Frontal cortex (tissue), 4 donors: ENCODE measurements at places on chromosomes 2 and 18.

GRCh38 chr2:5926871-5927512, 234.8 kb downstream of the SOX11 start:
- no peak for DNase-seq

- no peak for DNase-seq
Observed at GRCh38 chr2:20150806-20151571, 73.9 kb downstream of the SDC1 start.

GRCh38 chr18:37920865-37921264, 355.3 kb upstream of the CELF4 start:
- no peak for DNase-seq

DNA sequence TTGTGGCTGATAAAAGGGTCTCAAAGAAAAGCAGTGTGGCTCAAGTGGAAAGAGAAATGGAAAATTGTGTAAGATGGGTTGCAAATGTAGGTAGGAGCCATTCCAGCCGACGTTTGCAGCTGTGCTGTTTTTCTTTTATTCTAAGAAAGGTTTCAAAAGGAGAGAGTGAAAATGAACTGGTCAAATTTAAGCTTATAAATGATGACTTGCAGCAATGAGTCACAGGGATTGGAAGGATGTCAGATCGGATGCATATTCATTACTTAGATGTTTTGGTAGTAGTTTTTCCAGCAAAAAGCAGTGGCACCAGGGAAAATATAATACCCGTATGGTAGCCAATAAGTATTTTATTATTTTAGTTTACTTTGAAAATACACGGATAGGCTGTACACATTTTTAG, 79.1 kb downstream of the LRRTM4 start:
- no peak for DNase-seq

- DNase-seq: no peak
Observed at GRCh38 chr2:42378415-42378814, 17.4 kb upstream of the COX7A2L start.

DNA sequence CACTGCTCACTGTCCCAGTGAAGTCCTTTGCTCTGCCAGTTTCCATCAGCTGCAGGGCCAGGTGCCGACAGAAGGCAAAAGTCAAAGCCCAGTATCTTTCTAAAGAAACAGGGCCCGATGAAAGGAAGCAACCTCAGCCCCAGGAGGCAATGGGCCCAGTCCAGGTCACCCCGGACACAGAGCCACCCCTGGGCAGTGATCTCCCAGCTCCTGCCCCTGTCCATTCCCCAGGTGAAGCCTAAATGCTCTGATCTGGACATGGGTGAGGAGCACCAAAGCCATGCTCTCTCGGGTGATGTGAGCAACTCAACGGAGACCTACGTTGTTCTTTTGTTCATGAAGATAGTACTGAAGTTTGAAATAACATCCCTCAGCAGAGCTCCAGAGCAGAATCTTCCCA, 61.6 kb downstream of the HDAC4 start:
- DNase-seq: no peak

GRCh38 chr2:10256515-10257031, 46.1 kb upstream of the HPCAL1 start:
- DNase-seq: no peak

DNA sequence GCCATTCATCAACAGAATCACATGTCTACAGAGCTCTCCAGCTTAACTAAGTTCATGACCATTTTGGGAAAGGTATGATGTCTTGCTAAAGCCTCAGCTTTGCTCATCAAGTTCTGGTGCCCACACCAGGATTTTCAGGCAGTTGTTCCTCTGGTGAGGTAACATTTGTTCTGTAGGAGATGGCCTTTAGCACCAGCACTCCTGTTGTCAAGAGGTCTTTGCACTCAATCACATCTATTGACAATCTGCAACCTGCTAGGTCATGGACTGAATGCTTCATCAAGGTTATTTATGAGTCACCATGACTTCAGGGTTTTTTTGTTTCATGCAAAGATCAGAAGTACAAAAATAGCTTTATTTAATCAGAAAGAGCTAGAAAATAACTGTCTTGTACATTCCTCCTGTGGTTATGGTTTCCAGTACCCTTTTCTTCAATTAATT, 36.6 kb upstream of the VIT start:
- DNase-seq: no peak

DNA sequence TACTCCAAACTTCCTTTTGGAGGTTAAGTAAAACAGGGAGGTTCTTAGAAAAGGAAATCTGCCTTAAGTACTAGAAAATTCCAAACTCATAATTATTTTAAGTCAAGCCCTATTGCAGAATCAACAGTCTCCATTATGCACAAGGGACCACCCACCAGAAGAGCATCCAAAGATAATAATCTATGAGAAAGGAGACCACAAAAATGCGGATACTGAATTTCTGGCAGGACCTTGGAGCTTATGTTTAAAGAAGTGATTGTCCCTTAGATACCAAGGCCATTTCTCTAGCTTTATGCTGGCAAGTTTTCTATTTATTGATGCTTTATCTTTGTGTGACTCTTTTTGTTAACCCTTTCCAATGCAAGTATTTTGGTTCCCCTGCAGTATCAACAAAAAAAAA, 404.0 kb upstream of the MMADHC start:
- DNase-seq: no peak

GRCh38 chr2:210445116-210445707, 31.3 kb downstream of the LANCL1 start:
- DNase-seq: no peak

DNA sequence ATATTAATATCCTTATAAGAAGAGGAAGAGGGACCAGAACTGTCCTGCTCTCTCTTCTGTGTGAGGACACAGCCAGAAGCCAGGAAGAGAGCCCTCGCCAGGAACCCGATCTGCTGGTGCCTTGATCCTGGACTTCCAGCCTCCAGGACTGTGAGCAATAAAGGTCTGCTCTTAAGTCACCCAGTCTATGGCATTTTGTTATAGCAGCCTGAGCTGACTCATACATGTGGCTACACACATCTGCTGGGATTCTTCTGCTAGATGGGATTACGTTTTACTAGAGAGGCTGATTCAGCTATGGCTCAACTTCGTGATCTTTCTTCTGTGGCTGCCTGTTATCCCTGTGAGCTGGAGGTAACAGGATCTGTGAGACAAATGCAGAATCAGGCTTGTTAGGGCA, 29.6 kb downstream of the ARL4C start:
- no peak for DNase-seq

DNA sequence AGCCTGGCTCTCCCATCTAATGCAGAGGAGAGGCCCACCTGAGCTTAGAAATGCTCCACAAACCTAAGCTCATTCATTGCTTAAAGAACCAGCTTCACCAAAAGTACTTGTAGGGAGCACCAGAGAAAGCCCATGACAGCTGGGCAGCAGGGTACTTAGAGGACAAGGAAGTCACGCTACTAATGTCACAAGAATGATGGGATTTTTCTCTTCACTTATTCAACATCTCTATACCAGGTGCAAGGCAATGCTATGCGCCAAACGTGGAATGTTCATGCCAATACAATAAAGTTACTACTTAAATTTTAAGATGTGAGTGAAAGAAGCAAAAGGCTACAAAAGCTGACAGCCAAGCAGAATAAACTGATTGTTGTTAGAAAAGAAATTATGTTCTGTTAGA, 36.0 kb downstream of the LONRF2 start:
- DNase-seq: no peak

GRCh38 chr2:241909769-241910168, 40.2 kb downstream of the RTP5 start:
- no peak for DNase-seq

- no peak for DNase-seq
Observed at GRCh38 chr2:58137856-58138255, 91.2 kb downstream of the VRK2 start.

DNA sequence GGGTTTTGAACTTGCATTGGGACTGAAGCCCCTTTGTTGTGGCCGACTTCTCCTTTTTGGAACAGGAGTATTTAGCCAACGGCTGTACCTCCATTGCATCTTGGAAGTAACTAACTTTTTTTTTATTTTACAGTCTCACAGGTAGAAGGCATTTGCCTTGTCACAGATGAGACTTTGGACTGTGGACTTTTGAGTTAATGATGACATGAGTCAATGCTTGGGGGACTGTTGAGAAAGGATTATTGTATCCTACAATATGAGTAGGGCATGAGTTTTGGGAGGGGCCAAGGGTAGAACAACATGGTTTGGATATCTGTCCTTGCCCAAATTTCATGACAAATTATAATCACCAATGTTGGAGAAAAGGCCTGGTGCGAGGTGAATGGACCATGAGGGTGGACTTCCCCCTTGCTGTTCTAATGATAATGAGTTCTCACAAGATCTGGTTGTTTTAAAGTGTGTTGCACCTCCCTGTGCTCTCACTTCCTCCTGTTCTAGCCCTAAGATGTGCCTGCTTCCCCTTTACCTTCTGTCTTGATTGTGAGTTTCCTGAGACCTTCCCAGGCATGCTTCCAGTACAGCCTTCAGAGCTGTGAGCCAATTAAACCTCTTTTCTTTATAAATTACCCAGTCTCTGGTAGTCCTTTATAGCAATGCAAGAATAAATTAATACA, 1269.4 kb upstream of the CHAC2 start:
- no peak for DNase-seq

- DNase-seq: no peak
Observed at GRCh38 chr2:10939058-10939457, 27.3 kb downstream of the KCNF1 start.

- no peak for DNase-seq
Observed at GRCh38 chr18:56789004-56789888, 138.1 kb downstream of the WDR7 start.

DNA sequence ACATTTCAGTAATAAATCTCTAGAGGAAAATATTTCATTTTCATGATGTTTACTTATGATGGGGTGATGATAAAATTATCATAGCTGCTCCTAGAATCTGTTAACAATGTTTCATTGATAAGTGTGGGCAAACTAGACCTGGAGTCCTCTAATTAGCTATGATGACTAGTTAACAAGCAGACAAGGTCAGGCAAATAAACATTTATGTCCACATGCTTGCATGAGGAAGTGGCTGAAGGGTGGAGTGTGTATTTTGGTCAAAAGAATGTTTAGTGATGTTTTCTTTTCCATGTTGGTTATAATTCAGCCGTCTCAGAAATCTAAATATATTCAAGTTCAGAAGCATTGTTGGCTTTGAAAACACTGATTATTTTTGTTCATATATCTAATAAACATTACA, 99.9 kb upstream of the FN1 start:
- DNase-seq: no peak

DNA sequence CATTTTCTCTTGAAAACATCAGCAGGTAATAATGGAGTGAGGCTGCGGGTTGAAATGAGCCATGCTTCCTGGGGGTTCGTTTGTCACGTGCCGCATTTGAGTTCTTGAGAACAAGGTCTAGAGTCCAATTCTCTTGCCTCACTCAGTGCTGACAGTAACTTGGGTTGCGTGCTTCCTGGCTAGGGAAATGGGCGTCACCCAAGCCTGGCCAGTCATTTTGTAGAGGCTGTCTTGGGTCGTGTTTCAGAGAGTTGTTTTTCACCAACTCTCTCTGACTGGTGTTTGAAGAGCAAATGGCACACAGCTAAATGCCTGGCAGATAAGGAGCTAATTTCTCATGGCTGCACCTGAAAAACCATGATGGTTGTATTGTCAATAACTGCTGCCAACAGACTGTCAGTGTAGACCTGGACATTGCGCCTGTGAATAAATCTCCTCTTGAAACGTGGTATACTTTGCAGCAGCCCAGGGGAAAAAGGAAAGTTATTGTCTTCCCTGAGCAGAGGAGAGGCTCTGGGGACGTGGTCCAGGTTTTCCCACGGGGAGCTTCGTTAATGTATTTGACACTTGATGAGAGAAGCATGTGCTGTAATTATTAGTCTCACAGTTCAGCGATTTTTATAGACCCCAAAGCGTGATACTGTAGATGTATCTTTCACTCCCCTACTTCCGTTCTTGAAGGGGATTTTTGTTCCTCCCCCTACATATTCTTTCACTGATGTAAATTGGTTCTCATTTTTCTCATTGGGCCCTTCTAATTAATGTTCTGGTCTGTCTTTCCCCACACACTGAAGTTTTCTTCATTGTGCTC, 196.0 kb downstream of the FHOD3 start:
- no peak for DNase-seq

GRCh38 chr2:13686262-13686661, 946.3 kb upstream of the LRATD1 start:
- DNase-seq: no peak

GRCh38 chr2:240212425-240213225, 72.2 kb upstream of the OTOS start:
- no peak for DNase-seq

DNA sequence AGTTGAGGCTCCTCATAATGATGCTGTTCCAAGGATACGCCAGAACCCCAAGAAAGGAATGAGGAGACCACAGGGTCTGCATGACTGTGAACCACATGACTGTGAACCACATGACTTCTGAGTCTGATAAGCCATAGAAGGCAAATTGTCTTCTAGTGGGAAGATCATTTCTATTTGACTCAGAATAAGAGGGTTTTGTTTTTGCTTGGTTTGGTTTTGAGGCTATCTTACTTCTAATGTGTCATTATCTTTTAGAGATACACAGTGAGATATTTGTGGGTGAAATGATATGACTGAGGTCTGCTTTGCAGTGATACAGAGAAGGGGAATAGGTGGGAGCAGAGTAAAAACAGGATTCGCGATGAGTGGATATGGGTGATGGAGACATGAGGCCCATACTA, 28.9 kb upstream of the BCL2L11 start:
- DNase-seq: no peak

- no peak for DNase-seq
Observed at GRCh38 chr18:24396082-24396633, 1.5 kb downstream of the OSBPL1A start.

DNA sequence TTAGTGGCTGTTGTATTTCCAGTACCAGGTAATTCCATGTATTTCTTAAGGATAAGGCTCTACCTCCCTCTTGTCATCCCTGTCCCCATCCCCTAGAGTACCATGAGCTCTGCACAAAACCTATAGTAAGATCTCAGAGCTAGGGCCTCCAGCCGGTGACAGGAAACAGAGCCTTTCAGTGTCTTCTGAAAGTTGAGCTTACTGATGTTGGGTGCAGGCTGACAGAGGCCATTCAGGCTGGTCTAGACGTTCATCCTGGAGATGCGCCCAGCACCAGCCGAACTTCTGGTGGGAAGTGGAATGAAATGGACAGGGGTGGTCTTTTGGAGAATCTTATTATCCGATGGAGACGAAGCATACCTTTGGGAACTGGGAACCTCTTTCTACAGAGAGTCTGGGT, 16.7 kb upstream of the LYPD6B start:
- DNase-seq: no peak

DNA sequence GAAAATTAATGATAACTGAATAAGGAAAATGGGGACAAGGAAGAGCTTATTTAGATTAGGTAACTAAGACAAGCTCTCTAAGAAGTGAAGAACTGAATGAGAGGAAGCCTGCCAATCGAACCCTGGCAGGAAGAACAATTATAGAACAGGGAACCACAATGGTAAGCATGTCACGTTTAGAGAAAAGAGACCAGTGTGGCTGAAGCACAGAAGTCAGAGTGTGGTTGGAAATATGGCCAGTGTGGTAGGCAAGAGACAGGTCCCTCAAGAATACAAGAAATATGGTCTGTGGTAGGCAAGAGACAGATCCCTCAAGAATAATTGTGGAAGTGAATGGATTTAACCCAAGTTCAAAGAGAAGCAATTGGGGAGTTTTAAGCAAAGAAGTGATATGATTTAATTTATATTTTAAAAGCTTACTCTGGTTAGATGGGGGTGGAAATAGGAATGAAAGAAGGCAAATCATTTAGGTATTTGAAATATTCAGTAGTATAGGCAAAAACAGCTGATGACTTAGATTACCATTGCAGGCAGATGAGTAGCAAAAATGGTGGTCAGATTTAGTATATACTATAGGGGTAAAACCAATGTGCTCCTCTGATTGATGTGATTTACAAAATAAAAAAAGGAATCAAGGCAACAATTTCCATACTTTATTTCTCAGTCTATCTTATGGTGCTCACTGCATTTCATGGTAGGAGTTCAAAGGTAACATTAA, 38.8 kb upstream of the ERMN start:
- DNase-seq: no peak
